ENCODE measurements at places on chromosomes 5 and 9.

- DNase-seq: no peak
These were observed 731.8 kb upstream of the RGMB start for GRCh38 chr5:98041661-98042060.

DNA sequence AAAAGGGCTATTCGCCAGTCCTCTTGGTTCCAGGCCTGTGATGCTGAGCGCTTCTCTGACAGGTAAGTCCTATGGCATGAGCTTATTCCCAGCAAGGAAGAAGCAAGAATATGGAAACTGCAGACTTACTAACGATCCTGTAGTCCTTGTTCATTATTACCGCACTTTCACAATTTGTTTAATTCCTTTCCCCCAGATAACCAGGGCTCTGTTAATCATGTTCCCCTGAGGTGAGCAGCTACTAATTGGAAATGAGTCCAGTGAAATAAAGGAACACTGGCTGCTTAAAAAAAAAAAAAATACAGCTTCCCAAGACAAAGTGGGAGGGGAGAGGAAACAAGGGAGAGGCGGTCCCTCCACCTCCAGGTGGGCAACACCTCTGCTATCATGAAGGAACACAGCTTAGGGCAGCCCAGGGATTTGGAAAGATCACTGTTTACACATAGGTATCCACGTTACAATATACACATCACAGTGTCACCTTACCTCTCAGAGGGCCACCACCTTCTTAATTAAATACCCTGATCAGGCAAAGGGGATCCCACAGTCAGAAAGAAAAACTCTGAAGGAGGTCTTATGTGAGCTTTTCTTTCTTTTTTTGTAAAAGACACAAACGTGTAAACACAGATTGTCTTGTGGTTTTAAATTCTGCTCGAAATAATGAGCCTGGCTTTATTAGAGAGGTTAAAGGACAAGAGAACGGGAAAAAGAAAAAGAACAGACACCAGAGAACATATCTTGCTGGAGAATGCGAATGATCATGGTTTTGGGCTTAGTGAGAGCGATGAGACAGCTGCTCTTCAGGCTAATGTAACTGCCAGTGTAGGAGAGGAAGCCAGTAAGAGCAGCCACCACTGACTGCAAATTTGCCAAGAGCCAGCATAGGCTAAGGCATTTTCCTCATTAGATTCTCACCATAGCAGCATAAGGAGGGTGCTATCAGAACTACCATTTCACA lies 258.6 kb downstream of the CRB2 start:
- DNase-seq: no peak

DNA sequence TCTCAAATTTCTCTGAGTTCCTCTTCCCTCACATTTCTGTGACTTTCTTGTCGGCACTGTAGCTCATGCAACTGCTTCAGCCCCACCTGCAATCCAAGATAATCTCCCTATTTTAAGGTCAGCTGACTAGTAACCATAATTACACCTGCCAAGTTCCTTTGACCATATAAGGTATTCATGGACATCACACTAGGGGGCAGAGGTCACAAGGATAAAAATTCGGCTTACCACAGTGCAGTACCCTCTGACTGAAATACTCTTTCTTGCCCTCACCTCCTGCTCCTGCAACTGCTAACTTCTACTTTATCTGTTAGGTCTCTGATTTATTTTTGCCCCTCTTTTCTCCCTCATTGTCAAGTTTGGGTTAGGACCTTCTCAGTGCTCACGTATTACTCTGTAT lies 144.2 kb downstream of the GDNF start:
- no peak for DNase-seq

GRCh38 chr9:93677641-93678136 lies 101.3 kb downstream of the PHF2 start:
- DNase-seq: no peak

DNA sequence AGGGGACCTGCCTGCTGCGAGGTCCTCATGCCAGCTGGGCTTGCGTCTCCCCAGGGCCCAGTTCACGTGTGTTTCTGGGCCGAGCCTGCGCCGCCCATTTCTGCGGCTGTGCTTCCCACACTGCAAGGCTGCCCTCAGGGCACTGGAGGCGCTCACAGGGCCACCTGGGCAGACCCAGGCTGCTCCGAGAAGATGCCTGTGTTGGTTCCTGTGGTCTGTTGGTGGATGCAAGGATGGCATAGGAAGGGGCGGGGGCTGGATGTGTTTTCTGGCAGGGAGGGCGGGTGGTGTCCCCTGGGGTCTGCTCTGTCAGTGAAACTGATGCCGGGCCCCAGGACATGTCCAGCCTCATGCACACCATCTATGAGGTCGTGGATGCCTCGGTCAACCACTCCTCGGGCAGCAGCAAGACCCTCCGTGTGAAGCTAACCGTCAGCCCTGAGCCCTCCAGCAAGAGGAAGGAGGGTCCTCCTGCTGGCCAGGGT lies 25.9 kb downstream of the NKD2 start:
- no peak for DNase-seq

DNA sequence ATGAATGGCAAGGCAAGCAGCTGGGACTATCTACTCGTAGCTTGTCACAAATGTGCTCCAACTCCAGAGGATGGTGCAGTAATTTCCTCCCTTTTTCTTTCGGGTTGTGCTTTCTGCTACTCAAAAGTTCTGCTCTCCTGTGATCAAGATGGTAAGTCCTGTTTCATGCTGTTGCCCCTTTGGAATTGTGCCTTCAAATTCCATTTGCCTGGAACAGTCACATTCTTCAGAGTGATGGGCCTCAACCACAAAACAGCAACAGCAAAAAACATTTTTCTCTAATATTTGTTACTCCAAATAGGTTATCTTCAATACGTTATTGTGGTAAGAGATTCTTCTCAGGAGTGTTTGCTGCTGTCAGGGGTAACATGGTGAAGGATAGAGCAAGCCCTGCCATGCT lies 209.3 kb downstream of the PALM2AKAP2 start:
- no peak for DNase-seq

DNA sequence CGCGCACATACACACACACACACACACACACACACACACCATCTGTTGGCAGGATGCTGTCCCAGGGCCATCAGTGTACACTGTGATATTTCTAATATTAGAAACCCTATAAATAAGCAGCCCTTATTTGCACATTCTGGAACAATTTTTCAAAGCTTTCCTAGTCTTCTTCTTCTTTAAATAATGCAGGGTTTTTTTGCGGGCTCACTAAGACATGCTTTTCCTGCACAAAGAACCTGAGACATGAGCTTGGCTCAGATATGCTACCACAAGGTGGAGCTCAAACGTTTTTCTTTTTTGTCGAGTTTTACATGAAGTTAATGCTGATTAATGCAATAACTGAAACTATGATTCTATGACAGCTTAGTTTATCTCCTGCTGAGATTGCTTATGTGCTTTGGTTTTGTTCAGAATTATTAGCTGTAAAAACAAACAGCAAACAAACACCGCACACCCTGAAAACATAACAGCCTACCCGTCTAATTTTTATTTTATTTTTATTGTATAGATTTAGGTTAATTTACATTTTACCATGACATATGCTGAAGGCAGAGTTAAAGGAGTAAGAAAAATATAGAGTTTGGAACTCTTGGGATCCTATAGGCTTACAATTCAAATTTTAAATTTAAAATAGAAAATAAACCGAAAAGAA lies 95.8 kb downstream of the ALDH1A1 start:
- DNase-seq: no peak
